ENCODE measurements at places on chromosomes 11 and 22.

DNA sequence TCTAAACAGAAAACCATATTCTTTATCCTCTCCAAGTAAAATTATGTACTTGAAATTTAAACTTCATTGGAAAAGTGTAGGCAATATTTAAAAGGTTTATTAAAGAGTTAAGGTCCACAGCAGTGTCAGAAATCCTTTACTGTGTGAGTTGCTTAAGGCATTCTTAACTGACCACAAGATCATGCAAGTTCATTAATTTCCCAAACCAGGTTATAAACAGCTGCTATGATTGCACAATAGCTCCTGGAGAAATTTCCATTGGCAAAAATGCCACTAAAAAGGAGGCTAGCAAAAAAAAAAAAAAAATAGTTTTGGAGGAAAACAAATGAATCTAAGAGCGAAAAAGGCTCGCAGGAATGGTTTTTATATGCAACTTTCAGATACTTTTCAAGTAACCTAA lies 106.2 kb downstream of the ETS1 start:
- H3K27me3 ChIP-seq: no peaks in the 10 kb centered on the region
- no peak for DNase-seq
- H3K36me3 ChIP-seq: peaks cover 97% of the 10 kb centered on the region
- H3K4me3 ChIP-seq: peak overlapping the region; percentile 79
- H3K4me1 ChIP-seq: peaks cover 98% of the 10 kb centered on the region

GRCh38 chr22:30310881-30311771 lies 15.6 kb downstream of the TBC1D10A start:
- peaks cover 96% of the 10 kb centered on the region for H3K4me1 ChIP-seq
- no peaks in the 10 kb centered on the region for H3K27me3 ChIP-seq
- H3K27ac ChIP-seq: peak overlapping the region; percentile 78
- no peak for DNase-seq
- peak overlapping the region; percentile 28 for H3K4me3 ChIP-seq
- H3K36me3 ChIP-seq: peaks cover 5% of the 10 kb centered on the region

DNA sequence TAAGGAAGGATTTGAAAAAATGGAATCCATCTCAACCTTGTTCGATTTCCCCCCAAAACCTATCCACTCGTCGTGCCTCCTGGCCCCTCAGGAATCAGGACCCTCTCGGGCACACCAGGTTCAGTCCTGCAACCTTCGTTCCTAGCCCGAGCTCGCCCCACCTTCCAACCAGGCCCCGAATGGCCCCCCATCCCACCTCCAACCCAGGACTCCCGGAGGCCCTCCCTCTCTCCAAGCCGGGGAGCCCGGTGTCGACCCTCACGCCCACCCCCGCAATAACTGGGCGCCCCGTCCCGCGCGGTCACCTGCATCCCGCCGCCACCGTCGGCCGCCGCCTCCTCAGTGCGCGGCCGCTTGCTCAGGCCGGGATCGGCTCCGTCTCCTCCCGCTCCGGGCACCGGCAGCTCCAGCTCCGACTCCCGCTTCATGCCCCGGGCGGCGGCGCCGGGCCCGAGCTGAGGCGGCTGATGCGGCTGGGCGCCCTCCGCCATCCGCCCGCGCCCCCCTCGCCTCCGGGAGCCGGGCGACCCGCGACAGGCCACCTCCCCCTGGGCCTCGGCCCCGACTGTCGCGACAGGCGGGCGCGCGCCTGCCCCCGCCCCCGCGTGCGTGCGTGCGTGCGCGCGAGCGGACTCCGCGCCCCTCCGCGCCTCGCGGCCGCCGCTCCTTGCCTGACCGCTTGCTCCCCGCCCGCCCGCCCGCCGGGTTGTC lies 534 bp downstream of the RBFOX2 start:
- DNase-seq: no peak
- no peak overlapping the region for H3K27ac ChIP-seq

GRCh38 chr22:44410451-44410991 lies 87.5 kb downstream of the RTL6 start:
- H3K27me3 ChIP-seq: no peaks in the 10 kb centered on the region
- no peaks in the 10 kb centered on the region for H3K4me1 ChIP-seq
- no peak overlapping the region for H3K27ac ChIP-seq
- H3K36me3 ChIP-seq: no peaks in the 10 kb centered on the region

- H3K4me1 ChIP-seq: peaks cover 13% of the 10 kb centered on the region
- H3K36me3 ChIP-seq: no peaks in the 10 kb centered on the region
- DNase-seq: no peak
- no peak overlapping the region for H3K4me3 ChIP-seq
- no peak overlapping the region for H3K27ac ChIP-seq
Observed at GRCh38 chr11:116833816-116834534, 3.4 kb downstream of the APOA1 start.

DNA sequence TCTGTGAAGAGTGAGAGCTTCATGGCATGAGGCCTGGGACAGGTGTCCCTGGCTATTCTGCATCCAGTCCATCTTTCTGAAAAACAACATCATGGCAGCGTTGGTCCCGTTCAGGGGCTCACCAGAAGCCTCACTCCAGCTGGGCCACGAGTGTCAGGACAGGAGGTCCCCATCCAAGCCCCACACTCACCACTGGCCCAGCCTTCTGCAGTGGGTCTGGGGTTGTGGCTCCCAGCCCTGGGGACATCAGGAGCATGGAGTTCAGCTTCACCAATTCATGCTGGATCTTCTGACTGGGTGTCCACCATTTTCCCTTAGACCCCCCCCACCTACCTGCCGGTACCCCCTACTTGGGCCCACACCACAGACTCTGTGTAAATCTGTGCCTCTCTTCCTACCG lies 400.3 kb downstream of the BRD1 start:
- no peaks in the 10 kb centered on the region for H3K4me1 ChIP-seq
- H3K36me3 ChIP-seq: no peaks in the 10 kb centered on the region
- peaks cover 12% of the 10 kb centered on the region for H3K27me3 ChIP-seq
- H3K27ac ChIP-seq: no peak overlapping the region

DNA sequence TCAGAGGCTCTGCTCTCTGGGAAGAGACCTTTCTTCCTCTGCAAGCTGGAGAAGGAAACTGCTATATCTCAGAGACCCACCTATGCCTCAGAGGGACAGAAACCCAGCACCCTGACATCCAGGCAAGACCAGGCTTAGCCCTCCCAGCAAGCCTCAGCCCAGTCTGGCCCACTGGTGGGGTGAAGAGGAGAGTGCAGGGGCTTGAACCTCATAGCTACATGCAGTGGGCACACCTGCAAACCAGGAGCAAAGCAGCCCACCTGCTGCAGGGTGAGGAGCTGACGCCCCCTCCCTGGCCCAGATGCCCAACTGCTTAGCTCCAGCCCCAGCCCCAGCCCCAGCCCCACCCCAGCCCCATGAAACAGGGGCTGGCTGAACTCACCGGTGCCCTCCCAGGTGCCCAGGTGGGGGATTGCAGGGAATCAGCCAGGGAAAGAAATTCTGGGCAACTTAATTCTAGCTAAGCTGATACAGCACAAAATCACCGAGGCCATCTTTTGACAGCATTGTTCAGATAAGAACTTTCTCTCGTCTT lies 246.8 kb downstream of the BUD13 start:
- H3K27ac ChIP-seq: no peak overlapping the region
- no peak for DNase-seq
- no peaks in the 10 kb centered on the region for H3K4me1 ChIP-seq
- no peaks in the 10 kb centered on the region for H3K36me3 ChIP-seq
- no peak overlapping the region for H3K4me3 ChIP-seq

DNA sequence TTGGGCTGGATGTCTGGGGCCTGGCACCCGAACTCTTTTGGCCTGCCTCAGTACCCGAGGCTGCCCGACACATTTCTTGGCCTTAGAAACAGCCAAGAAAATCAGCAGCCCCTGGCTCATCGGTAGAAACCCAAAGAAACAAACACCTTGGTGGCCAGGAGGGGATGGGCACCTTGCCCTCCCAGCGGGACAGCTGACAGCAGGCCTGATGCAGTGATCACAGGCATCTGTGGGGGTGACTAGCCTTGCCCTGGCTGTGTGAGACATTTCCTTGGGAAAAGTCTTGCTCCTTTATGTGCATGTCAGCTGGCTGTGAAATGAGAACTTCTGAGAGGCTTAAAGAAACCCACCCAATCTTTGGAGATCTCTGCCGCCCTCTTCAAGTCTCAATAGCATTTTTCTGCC lies 60.9 kb downstream of the SMIM38 start:
- DNase-seq: no peak
- no peak overlapping the region for H3K27ac ChIP-seq
- no peak overlapping the region for H3K4me3 ChIP-seq
- H3K36me3 ChIP-seq: no peaks in the 10 kb centered on the region
- peaks cover 15% of the 10 kb centered on the region for H3K4me1 ChIP-seq

- H3K36me3 ChIP-seq: no peaks in the 10 kb centered on the region
- no peak overlapping the region for H3K27ac ChIP-seq
- H3K27me3 ChIP-seq: no peaks in the 10 kb centered on the region
- H3K4me3 ChIP-seq: no peak overlapping the region
- no peaks in the 10 kb centered on the region for H3K4me1 ChIP-seq
- DNase-seq: no peak
Observed at GRCh38 chr11:108586600-108586999, 7.0 kb downstream of the EXPH5 start.

DNA sequence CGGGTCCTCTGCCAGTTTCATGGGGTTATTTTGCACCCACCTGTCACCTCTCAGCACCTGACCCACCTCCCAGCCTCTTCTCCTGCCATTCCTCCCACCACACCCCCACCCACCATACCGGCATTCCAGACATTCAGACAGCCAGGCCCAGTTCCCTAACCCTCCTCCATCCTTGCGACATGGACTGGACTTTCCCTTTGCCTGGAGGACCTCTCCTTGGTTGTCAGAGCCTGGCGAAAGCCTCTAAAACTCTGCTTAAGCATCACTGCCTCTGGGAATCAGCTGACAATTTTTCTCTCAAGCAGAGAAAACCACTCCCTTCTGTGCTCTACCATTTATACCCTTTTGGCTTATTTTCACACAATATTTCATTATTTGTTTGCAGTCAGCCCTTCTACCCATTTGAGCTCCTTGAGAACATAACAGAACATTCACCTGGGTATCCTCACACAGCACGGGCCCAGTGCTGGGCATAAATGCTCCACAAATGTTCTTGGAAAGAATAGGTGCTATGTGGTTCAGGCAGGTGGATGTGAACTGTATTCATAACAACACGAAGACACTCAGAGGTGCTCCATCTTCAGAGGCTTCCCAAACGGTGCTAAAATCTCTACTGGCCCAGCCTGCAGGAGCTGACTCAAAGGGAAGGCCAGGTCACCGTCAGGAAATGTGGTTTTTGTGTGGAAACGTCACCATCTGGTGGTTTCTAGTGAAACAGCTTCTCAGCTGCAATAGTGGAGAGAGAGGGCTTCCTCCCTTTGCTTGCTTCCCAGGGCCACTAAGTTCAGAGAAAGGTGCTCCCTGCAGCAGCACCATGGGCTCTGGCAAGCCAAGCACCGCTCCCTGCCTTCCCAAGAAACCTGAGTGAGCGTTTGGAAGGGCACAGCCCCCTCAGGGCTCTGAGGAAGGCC lies 10.4 kb downstream of the SPATA19 start:
- H3K36me3 ChIP-seq: no peaks in the 10 kb centered on the region
- H3K4me1 ChIP-seq: peaks cover 5% of the 10 kb centered on the region
- H3K4me3 ChIP-seq: no peak overlapping the region
- H3K27me3 ChIP-seq: peaks cover 16% of the 10 kb centered on the region
- peak; percentile 55 for DNase-seq

DNA sequence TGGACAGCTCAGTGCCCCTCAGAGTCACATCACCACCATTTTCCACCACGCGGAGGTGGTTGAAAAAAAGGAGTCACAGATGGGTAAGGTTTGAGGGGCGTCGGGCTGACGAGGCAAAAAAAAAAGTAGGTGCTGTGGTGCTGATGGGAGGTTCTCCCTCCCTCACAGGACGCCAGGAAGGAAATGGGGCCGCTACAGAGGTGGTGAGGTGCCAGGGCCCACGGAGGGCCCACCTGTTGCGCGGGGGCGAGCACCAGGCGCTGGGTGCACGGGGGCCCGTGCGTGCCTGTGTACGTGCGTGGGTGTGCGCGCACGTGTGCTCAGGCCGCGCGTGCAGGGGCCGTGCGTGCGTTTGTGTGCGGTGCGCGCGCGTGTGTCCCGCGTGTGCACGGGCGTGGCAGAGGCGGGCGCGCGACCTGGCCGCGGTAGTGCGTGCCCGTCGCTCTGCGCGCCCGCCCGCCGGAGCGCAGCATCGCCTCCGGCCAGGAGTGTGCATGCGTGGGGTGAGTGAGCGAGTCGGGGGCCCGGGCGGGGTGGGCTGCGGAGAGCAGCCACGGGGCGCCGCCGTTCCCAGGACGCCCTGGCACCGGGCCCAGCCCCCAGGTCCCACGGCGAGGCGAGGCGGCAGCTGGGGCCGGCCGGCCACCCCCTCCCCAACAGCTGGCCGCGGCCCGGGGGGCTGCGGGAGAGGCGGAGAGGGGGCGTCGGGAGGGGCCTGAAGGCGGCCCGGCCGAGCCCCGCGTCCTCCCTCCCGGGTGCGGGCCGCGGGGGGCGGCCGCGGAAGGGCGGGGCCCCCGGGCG lies 2.8 kb downstream of the PDGFB start:
- DNase-seq: no peak
- H3K4me1 ChIP-seq: peaks cover 53% of the 10 kb centered on the region
- H3K27ac ChIP-seq: peak overlapping the region; percentile 77

DNA sequence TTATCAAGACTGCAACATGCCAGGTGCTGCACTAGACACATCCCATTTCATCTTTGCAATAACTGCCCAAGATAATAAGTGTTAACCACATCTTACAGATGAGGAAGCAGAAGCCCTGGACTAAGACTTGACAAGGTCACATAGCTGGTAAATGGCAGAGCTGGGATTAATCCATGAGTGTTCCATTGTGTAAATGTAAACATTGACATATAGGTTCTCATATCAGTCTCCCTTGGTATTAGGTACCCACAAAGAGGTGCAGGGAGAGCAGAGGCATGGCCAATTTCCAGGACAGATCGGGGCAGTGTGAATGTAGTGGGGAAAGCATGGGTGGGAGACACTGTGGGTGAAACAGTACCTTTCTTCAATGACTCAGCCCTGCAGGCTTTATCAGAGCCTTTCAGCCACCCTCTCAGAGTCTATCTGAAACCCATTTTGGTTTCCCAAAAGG lies 17.9 kb downstream of the MICAL2 start:
- no peaks in the 10 kb centered on the region for H3K27me3 ChIP-seq
- peaks cover 71% of the 10 kb centered on the region for H3K4me1 ChIP-seq
- no peak for DNase-seq
- H3K36me3 ChIP-seq: peaks cover 8% of the 10 kb centered on the region
- H3K27ac ChIP-seq: peak overlapping the region; percentile 27

- H3K4me1 ChIP-seq: peaks cover 5% of the 10 kb centered on the region
- H3K4me3 ChIP-seq: no peak overlapping the region
- peaks cover 33% of the 10 kb centered on the region for H3K27me3 ChIP-seq
- DNase-seq: no peak
Observed at GRCh38 chr22:35476341-35476740, 64.3 kb upstream of the RASD2 start.

- no peak for DNase-seq
- no peaks in the 10 kb centered on the region for H3K4me1 ChIP-seq
- H3K27me3 ChIP-seq: no peaks in the 10 kb centered on the region
- H3K27ac ChIP-seq: no peak overlapping the region
- no peaks in the 10 kb centered on the region for H3K36me3 ChIP-seq
Observed at GRCh38 chr11:132531921-132532320, 1000.4 kb downstream of the OPCML start.

DNA sequence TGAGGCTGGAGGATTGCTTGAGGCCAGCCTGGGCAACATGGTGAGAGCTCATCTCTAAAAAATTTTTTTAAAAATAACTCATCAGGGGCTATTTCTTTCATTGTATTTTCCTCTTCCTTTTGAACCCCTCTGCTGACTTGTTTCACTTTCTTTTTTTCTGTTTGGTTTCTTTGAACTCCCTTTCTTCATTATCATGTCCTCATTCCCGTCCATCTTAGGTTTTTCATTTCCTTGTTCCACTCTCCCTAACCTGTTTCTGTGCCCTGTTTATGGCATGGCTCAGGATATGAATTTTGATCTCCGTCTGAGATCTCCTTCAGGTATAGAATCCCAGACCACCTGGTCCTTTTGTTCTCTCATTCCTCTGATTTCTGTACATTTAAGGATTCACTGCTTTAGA lies 12.5 kb downstream of the MARK2 start:
- H3K27ac ChIP-seq: peak overlapping the region; percentile 74
- peaks cover 15% of the 10 kb centered on the region for H3K36me3 ChIP-seq
- no peaks in the 10 kb centered on the region for H3K27me3 ChIP-seq
- DNase-seq: no peak

Measured in activated naive CD8-positive, alpha-beta T cell treated with anti-CD3 and anti-CD28 coated beads, Interleukin-2, amount 50 U/mL, for 24 hours (primary cell).